ENCODE measurements at places on chromosomes 16 and 17. TPM values are rescaled to one million over a fixed set of nuclear protein-coding genes. Genes with fewer than 3 reads are reported as not detected.

Gene TBX4
- total RNA-seq = not detected

Gene TEFM
- 13.0 TPM for total RNA-seq

Gene ZFP3
- total RNA-seq = not detected

Gene DBF4B
- total RNA-seq = 24.0 TPM

Gene HIGD1B
- total RNA-seq = not detected

Gene GNAO1
- 33.4 TPM for total RNA-seq

Gene SLC5A11
- 0.13 TPM for total RNA-seq
